ENCODE measurements at places on chromosomes 11 and 22.

DNA sequence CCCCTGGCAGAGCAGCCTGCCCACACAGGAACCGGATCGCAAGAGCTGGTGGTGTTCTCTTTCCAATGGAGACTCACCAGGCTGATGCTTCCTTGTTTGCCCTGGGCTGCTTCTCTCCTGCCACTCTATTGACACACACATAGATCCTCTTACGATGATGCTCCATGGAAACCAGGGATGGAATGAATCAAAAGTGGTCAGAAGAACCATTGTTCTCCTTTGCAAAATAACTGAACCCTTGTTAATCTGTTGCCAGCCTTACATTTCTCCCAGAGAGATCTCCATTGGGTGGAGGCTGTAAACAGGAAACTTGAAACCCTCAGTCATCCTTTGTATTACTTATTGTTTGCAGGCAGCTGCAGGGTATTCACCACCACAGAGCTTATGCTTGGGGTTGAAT is 24.6 kb upstream of the LDLRAD3 start:
- DNase-seq: no peak

DNA sequence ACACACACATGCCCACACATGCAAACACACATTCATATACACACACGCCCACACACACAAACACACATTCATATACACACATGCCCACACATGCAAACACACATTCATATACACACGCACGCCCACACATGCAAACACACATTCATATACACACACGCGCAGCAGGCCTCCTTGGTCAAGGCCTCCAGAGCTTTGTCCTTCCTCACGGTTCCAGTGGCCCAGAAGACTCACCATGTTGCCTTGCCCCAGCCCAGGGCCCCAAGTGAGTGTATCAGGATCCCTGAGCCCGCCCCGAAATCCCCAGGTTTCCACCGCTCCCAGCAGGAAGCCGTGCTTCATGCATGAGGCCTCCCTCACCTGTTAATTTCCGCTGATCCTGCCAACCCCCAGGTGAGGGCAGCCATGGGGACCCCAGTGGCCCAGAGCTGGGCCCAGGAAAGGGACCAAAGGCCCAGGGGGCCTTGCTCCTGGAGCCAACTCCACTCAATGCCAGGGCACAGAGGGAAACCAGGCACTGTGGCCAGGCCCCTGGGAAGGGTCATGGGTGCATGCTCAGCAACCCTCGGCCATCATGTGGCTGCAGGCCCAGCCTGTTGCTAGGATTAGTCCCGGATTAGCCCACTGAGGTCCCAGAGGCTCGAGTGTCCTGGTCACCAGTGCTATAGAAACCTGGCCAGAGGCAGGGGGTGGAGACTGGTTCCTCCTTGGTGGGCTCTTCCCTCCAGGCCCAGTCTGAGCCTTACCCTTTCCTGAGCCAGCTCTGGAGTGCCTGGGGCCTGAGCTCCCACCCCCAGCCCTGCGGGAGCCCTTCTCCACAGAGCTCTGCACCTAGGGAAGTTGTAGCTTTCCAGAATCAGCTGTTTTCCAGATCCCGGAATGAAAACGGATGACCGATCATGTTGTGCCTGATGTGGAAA is 34.4 kb downstream of the IGF2 start:
- DNase-seq: no peak

DNA sequence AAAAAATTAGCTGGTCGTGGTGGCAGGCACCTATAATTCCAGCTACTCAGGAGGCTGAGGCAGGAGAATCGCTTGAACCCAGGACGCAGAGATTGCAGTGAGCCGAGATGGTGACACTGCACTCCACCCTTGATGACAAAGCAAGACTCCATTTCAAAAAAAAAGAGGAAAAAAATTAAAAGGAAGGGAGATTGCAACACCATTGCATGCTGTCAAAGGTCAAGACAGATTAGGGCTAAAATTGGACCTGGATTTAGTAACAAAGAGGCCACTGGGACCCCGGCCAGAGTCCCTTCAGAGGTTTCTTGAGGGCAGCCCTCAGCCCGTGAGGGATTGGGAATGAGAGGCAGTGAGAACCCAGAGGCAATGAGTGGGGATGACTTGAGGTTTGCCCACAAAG is 8.2 kb upstream of the MAFF start:
- no peak for DNase-seq

- no peak for DNase-seq
These were observed 22.0 kb upstream of the WNT11 start for GRCh38 chr11:76228071-76228874.

- no peak for DNase-seq
These were observed 63.9 kb downstream of the RPL27A start for GRCh38 chr11:8746331-8746974.

DNA sequence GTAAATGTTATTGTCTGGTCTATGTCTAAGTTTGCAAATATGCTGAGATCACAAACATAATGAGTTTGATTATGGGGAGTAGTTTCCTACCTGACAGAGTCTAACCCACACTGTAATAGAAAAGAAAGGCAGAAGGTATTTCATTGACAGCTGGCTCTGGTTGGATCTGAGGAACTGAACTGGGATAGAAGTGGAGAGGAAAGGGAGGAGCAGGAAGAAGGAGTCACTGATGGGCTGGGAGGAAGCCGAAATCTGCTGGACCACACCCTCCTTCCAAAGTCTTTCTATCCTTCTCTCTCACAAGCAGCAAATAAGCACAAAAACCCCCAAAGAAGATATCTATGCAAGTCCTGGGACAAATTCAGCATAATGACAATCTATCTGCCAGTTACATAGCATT is 11.7 kb downstream of the BLID start:
- no peak for DNase-seq

DNA sequence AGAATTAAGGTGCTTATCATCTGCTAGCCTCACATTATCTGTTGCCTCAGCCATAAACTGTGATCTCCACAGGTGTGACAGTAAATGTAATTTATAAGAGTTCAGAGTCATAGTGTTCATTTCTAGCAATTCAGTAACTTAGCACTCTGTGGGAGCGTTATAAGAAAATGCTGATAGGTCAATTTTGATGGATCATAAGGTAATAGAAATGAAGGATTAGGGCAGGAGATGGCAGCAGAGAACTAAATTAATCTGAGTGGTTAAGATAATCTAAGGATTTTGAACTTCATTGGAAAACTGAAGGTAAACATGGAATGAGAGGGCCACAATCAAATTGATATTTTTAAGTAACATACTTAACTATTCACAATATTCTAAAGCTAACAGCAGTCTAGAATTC is 26.5 kb upstream of the SLC22A9 start:
- DNase-seq: no peak

GRCh38 chr11:11738370-11738769 is 103.4 kb upstream of the USP47 start:
- no peak for DNase-seq

DNA sequence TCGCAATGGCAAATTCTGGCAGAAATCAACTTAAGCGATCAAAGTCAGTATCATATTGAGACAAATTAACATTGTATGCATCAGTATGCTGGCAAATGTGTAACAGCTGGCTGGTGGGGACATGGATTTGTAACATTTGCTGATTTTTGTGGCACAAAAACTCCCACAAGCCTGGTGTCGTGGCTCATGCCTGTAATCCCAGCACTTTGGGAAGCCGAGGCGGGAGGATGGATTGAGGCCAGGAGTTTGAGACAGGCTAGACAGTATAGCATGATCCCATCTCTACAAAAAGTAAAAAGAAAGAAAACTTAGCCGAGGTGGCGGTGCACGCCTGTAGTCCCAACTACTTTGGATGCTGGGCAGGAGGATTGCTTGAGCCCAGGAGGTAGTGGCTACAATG is 17.6 kb upstream of the HDHD5 start:
- DNase-seq: no peak

GRCh38 chr11:7927635-7928034 is 3.4 kb downstream of the OR10A6 start:
- no peak for DNase-seq

DNA sequence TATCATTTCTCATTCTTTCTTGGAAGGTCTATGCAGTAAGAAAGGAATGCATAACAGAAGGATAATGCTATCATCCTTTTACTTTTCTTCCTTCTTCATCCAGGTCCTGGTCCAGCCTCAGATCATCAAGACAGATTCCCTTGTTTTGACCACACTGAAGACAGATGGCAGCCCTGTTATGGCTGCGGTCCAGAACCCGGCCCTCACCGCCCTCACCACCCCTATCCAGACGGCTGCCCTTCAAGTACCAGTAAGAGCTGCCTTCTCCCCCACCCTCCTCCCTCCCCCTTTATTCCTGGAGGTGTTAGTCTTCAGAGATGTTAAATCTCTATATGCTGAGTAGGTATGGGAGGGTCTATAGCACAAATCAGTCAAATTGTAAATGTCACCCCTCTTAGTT is 37.9 kb downstream of the SREBF2 start:
- DNase-seq: no peak

- no peak for DNase-seq
These were observed 1190.9 kb downstream of the BRD1 start for GRCh38 chr22:48636746-48637145.

DNA sequence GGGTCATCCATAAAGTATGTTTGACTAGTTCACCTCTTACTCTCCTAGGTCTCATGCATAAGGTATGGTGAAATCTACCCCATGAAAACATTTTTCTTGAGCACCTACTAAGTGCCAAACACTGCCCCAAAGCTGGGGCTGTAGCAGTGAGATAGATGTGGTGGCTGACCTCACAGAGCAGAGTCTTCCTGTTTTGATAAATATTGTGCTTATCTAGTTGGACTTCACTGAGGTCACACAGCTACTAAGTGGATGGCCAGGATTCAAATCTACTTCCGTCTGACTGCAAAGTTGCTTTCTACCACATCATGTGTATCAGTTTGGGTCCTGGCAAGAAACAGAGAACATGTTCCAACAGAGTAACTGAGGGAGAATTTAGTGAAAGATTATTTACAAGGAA is 6.4 kb upstream of the HTATIP2 start:
- DNase-seq: no peak

DNA sequence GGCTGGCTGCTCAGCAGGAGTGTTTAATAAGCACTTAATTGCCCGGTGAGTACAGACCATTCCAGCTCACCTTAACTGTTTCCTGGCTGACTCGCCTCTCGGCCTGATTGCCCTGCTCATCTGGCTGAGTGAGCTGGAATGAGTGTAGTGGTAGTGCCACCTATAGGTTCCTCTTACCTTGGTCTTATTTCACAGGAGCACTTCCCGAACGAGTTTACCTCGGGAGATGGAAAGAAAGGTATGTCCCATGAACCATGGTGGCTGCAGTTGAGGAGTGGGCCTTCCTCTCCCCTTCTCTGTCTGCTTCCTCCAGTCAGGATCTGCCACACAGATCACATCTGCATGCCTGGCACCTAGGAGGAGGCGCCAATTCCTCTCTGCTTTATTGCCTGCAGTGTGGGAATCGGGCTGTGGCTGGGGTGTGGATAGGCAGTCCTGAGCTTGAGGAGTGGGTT is 26.7 kb downstream of the UPB1 start:
- DNase-seq: peak; percentile 43

DNA sequence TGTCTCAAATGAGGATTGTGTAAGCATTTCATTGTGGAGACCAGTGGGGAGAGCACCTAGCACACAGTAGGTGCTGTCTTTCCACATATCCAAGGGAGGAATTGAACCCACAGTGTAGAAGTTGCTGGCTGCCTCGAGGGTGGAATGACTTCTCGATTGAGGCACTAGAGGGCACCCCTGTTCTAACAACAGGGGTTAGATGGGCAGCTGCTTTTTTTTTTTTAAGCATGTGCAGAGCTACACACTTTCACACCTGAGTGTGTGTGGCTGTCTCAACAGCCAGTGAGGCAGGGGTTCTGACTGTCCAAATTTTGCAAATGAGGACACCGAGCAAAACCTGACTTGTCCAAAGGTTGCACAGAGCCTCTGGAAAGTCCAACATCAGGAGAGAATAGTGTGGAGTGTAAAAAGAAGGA is 118.2 kb upstream of the CRYBB3 start:
- peak; percentile 46 for DNase-seq

DNA sequence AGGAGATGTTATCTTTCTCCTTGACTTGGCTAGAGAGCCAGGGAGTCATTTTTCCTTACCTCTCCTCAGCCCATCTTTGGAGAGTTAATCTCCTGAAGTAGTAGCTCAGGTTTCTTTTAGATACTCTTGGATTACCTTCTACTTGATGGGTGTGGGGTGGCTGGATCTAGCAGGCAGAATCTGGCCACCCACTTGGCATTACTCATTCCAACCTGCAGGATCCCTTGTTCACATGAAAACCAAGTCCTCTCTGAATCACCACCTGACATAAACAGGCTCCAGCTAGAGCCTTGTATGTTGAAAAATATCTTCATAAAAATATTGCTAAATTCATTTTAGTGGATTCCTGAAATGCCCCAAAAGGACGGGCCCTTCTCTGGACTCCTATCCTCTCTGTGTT is 250.6 kb upstream of the PLET1 start:
- DNase-seq: no peak

- no peak for DNase-seq
These were observed 48.1 kb downstream of the SNX19 start for GRCh38 chr11:130868086-130868710.

GRCh38 chr11:117097389-117098268 is 599 bp downstream of the SIK3 start:
- DNase-seq: peak; percentile 43

GRCh38 chr11:13674799-13675509 is 6.5 kb downstream of the FAR1 start:
- DNase-seq: no peak

DNA sequence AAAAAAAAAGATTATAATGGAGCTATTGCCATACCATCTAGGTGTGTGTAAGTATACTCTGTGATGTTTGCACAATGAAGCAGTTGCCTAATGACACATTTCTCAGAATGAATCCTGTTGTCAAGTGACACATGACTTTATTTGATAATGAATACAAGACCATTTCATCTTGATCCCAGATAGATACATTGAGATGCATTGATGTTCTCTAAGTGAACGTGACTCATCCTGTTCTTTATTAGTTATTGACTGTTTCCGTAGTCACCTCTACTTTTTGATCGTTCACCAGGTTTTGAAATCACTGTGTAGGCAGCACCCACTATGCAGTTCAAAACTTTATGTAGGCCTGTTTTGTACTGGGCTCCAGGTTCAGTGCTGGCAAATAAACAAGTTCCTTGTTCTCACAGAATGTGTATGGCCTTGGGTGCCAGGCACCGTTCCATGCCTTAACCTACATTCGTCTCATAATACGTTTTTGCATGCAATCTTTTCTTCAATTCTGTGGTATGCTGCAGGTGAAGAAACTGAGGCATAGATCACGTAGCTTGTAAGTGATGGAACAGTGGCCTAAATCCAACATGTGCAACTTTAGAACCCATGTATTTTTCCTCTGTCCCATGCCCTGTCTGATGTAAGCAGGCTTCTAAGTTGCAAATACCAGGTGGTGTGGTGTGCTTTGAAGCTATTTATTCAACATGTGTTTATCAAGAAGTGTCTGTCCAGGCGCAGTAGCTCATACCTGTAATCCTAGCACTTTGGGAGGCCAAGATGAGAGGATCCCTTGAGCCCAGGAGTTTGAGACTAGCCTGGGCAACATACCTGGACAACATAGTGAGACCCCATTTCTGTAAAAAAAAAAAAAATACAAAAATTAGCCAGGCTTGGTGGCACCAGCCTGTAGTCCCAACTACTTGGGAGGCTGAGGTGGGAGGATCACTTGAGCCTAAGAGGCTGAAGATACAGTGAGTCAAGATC is 10.4 kb downstream of the SREBF2 start:
- DNase-seq: no peak

Data from AG08395 (cell line).